ENCODE measurements at places on chromosomes 5 and 9.

DNA sequence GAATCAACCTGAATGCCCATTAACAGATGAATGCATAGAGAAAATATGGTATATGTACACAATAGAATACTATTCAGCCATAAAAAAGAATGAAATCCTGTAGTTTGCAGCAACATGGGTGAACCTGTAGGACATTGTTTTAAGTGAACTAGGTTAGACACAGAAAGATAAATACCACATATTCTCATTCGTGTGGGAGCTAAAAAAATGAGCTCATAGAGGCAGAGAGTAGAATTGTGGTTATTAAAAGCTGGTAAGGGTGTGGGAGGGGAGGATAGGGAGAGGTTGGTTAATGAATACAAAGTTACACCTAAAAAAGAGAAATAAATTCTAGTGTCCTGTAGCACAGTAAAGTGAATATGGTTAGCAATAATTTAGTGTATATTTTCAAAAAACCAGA, 23.5 kb downstream of the PTTG1 start:
- no peak for DNase-seq

DNA sequence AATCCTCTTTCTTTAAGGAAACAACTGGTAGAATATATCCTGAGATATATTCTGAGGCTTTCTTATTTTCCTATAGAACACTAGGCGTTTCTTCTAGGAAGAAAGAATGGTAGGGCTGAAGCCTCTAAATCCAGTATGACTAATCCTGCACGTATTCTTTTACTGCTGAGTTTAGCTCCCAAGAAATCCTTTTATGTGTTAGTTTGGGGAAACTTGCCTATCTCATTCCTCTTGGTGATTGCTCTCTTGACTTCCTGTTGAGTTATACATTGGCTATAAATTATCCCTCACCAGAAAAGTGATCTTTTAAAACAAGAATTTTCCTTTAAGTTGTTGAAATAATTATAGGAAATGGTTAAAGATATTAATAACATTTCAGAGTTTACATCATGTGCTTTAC, 422.9 kb downstream of the TMEM161B start:
- DNase-seq = no peak

DNA sequence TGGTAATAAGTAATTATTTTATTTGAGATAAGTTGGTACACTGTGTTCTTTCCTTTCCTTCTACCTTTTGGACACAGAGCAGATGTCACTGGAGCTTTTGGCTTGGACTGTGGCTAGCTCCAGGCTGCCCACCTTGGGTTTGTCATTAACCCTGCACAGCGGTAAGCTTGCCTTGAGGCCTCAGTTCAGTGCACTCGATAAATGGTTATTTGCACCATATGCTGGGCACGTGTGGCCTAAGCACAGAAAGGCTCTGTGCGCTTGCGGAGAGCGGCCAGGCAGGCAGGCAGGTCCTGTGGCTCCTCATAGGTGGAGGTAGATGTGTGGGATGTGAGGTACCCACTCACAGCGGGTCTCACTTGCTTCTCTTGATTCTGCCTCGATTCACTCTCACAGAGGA, 30.0 kb upstream of the TENT4A start:
- DNase-seq = no peak

- DNase-seq = no peak
These were observed 85.8 kb downstream of the KCNIP1 start for GRCh38 chr5:170589643-170590042.

GRCh38 chr5:176874198-176874780, 24.9 kb downstream of the HK3 start:
- no peak for DNase-seq

GRCh38 chr5:72036951-72037350, 70.3 kb upstream of the MAP1B start:
- no peak for DNase-seq

DNA sequence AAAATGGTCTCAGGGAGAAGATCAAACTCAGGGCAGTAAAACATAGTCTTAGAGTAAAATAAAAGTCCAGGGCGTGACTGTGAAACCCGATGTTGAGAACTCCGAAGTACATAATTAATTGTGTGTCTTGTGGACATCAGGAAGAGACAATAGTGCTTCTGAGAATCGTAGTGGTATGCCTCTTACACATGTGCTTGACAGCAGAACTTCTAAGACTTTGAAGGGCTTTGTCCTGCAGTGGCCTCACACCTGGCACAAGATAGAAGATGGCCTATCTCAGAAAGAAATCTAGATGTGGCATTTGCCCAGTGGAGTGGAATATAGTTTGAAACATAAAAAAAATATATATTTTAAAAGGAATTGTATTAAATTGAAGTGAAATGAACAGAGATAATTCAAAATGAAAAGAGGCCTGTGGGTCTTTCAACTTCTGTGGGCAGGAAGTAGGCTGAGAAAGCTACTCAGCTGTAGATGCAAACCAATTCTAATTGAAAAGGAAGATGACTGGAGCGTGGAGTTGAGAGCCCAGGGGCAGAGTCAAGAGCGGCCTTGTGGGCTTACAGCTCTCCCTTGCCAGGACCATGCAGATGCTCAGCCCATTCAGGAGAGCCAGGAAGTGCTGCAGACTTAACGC, 468.4 kb downstream of the KDM4C start:
- no peak for DNase-seq

- no peak for DNase-seq
These were observed 11.4 kb downstream of the RNF130 start for GRCh38 chr5:180060192-180060591.

DNA sequence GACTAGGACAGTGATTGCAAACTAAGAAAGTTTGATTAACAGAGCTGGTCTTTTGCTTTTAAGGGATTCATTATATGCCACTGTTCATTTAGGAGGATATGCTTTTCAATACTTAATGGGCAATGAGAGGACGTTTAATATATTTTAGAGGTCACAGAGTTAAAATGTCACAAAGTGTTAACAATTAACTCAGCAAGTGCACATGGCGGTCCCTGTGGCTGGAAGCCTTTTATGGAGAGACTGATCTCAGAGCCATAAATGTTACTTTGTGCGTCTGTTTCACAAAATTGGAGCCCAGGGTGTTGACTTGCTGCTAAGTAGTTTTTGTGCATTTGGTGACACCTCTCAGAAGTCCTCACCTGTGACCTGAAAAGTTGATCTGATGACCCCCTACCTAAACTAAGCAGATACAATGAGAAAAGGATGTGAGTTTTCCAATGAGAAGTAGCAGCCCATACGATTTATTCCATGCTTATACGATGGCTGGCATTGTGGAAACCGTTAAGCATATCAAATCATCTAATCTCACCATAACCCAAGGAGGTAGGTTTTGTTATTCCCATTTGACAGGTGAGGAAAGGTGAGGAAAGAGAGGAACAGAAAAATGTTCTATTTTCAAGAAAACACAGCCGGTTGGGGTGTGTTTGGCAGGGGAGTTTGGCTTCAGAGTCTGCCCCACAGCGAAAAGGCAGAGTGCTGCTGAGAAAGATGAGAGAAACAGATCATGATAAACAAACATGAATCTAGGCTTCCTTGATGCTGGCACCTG, 64.4 kb downstream of the CMYA5 start:
- no peak for DNase-seq

GRCh38 chr9:131635285-131635684, 90.0 kb downstream of the PRRT1B start:
- DNase-seq = peak; percentile 48

GRCh38 chr5:147175516-147176097, 59.2 kb upstream of the STK32A start:
- DNase-seq = no peak

All from stimulated activated CD4-positive, alpha-beta T cell treated with anti-CD3 and anti-CD28 coated beads, Interleukin-15, amount 100 ng/mL, for 1 hour (primary cell).